ENCODE measurements at places on chromosomes 11 and 22.
A peak's percentile ranks its signal among the peaks of the same experiment; 100 is the strongest.

DNA sequence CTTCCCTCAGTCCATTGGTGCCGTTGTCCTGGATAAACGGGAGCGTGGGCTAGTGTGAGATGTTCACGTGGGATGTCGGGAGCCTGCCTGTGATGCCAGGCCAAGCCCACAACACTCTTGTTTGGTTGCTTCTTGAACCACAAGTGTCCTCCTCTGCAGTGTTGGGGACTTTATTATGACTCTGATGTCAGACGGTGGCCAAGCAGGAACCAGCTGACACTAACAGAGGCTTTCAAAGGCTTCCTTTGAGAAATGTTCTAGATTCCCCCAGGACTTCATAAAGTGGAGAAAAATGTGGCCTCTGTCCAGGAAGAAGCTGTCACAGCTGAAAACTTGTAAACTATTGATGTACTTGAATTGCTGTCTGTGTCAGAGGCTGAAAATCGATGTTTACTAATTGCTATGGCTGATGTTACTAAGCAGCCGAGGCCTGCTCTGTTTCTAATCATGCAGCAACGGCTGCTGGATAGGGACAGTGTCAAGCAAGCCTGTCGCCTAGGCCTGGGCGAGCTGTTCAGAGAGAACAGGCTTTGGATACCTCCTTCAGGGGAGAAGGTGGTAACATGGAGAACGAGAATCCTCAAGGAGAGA is 131.7 kb downstream of the TBC1D22A start:
- DNase-seq, result no peak

DNA sequence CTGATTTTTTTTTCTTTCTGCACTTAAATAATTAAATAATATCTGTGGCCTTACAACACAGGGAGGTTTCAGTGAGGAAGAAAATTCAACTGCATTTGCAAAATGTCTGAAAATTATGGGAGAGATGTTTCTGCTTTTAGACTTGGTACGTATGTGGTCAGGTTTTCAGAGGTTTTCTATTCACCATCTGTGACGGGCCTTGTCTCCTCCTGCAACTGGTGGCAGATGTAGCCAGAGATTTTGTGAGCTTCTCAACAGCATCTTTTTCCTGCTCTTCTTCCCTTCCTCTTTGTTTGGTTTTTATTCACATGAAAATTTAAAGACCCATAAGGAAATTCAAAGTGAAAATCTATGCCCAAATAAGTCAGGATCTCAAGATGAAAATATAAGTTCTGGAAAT is 38.3 kb downstream of the ZBTB16 start:
- no peak for DNase-seq

DNA sequence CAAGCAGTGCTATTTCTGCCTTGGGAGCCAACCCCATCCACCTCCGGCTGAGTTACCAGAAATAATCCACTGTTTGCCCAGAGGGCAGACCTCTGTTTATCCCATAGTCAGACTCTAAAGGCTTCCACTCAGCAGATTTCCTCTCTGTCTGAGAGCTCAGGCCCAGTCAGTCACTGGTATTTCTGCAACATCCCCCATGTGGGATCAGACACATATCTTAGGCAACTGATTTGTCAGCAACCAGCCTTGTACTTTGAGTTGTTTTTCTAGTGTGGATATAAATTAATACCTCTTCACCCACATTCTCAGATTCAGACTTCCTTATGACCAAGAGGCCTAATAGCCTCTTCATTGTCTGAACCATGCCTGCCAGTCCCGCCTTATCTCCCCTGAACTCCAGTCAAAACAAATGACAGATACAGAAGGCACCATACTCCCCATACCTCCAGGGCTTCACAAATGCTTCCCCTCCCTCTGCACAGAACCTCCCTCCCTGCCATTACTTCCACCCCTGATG is 193.6 kb downstream of the FAM76B start:
- no peak for DNase-seq

DNA sequence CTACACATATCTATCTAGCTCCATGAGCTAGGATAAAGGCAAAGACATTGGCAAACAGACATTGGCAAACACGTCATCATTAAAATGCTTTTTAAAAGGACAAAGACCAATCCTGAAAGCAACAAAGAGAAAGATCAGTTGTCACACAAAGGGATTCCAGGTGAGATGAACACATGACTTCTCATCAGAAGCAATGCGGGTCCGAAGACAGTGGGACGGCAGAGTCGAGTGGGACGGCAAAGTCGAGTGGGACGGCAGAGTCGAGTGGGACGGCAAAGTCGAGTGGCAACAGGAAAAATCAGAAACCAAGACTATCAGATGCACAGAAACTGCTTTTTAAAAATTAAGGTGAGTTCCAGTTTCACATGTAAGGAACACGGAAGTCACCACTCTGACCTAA is 609.5 kb downstream of the BRD1 start:
- no peak for DNase-seq

DNA sequence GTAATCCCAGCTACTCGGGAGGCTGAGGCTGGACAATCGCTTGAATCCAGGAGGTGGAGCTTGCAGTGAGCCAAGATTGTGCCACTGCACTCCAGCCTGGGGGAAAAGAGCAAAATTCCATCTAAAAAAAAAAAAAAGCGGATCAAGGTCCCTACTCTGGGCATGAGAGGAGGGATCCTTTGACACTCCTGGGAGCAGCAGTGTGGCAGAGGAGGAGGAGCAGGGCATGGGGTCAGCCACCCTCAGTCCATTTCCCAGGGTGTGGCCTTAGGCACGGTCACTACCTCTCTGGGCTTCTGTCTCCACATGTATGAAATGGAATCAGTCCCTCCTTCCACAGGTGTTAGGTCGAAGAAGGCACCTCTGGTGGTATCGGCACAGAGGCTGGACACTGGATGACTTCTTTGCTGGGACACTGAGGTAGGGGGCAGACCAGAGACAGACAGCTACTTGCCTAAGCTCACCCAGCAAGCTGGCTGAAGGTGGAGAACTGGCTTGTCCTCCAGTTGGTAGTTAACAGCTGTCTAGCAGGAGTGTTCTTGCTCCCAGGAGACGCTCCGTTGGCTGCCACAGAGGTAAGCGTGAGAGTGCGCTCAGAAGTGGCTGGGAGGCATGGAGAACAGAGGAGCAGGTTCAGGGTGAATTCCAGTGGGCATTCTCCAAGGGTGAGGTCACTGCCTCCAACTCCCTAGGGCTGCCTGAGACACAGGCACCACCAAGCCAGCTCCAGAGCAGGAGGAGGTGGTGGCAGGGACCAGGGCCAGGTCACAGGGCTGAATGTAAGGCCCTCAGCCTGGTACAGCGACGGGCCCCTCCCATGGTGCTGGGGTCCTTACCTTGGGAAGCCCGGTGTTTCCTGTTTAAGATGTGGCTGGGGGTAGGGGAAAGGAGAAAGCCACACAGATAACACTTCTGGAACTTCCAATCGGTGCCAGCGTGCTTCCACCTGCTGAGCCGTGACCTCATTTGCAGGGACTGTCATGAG is 19.5 kb downstream of the TXN2 start:
- peak; percentile 46 for DNase-seq

DNA sequence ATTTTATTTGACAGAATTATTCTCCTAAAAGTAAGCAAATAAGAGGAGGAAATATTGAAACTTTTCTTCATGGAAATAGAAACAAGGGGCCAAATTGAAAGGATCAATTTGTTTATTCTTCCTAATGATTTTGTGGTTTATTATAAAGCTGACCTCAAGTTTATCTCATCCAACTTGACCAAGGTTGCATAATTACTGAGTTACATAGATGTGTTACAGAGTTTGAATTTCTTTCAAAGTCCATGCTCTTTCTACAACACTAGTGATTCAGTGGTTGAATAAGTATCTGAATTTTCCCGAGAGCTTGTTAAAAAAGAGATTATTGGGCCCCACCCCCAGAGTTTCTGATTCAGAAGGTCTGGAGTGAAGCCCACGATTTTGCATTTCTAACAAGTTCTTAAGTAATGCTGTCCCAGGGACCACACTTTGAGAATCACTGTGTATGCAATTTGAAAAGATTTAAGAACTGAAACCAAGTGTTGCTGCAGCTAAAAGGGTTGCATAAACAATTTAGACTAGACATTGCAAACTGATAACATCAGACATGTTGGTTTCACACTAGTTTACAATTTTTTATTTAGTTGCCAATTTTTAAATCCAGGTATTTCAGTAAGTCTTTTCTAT is 485.7 kb upstream of the ANO5 start:
- DNase-seq, result no peak

GRCh38 chr11:126393143-126393542 is 37.7 kb downstream of the ST3GAL4 start:
- no peak for DNase-seq

DNA sequence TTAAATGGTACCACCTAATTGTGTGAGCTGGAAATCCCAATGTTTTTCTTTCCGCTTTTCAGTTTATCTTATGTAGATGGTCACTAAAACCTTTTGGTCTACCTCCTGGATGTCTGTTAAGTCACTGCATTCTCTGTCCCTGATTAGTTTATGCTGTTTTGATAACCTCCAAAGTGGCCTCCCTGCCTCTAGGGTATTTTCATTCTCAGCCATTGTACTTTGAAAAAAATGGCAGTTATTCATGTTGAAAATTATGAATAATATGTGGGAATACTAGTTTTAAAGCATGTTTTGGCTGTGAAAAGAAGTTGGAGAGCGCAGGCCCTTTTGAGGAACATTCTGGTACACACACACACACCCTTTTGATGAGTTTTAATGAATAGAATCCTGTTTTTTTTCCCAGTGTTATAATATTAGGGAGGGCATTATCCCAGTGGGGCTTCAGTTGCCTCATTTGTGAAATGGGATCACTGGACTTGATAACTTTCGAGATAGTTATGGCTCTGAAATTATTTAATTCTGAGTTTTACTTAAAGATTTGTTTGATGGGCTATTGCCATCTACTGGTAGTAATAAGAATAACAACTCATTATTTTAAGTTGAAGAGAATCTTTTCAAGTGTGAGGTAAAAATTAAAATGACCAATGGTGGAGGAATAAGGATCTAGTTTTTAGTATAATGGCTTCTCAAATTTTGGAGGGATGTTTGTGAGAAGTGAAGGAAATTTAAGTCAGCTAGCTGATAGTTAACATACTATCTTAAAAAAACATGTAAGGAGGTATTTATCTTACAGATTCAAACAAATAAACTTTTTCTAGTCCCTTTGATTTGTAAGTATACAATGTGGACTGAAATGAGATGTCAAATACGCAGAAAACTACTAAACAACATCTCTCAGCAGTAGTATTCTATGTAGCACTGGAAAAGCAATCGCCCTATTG is 3.9 kb downstream of the FDX1 start:
- peak; percentile 51 for DNase-seq
